ENCODE measurements at places on chromosomes 11 and 22.

GRCh38 chr22:31968022-31968421, 23.7 kb downstream of the YWHAH start:
- no peak for DNase-seq

- no peak for DNase-seq
Observed at GRCh38 chr11:14741195-14741594, 97.6 kb downstream of the PDE3B start.

GRCh38 chr11:122181893-122182292, 65.9 kb upstream of the BLID start:
- no peak for DNase-seq

DNA sequence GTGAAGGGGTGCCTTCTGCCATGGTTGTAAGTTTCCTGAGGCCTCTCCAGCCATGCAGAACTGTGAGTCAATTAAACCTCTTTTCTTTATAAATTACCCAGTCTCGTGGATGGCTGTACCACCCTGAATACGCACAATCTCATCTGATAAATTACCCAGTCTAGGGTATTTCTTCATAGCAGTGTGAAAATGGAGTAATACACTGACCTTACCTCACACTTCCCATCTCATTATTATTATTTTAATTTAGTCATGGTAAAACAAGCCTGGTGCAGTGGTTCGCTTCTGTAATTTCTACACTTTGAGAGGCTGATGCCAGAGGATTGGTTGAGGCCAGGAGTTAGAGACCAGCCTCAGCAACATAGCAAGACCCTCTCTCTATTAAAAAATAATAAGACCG, 30.5 kb upstream of the CYB5R3 start:
- no peak for DNase-seq

GRCh38 chr22:43745411-43745770, 66.7 kb downstream of the EFCAB6 start:
- no peak for DNase-seq

DNA sequence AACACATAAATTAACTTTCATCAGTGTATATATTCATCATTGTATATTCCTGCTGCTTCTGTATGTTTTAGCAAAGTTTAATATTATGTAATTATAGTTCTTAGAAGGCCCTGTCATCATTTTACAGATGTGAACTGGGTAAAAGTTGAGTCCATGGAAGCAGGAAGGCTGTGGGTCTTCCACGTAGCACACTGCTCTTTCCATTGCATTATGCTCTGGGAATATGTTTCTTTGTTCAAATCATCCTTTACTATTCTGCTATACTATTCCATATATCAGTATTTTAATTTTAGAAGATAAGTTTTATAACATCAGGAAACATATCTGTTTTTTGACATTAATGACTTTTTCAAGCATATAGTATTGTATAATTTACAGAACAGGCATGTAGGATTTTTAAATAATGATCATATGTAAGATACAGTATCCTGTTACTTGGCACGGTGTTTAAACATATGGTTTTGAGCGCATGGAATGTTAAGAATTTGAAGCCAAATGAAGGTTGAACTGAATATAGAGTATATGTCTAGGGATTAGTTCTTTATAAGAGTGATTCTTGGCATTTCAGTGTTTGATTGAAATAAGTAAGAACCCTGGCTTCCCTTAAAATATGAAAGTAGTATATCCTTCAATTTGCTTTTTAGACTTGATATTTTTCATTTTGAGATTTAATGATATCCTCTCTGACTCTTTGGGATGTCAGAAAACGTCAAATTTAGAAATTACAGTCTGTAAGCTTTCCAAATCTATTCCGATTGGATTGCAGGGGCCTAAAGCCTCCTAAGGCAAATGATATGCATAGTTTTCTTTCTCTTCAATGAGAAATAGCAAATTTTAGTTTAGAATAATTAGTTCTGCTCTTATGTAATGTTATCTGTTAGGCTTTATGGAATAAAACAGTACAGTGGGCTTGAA, 8.6 kb downstream of the CCDC81 start:
- no peak for DNase-seq

DNA sequence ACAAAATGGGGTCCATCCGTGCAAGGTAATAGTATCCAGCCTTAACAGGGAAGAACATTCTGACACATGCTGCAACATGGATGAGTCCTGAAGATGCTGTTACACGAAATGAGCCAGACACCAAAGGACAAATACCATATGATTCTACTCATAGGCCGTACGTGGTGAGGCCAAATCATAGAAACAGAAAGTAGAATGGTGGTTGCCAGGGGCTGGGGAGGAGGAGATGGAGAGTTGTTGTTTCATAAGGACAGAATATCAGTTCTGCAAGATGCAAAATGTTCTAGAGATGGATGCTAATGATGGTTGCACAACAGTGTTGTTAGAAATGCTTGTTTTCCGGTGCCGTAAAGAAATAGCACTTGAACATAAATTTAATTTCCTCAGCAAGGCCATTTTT, 2.6 kb downstream of the TBX10 start:
- no peak for DNase-seq

- DNase-seq: no peak
Observed at GRCh38 chr11:62466444-62466843, 47.6 kb downstream of the SCGB1A1 start.

DNA sequence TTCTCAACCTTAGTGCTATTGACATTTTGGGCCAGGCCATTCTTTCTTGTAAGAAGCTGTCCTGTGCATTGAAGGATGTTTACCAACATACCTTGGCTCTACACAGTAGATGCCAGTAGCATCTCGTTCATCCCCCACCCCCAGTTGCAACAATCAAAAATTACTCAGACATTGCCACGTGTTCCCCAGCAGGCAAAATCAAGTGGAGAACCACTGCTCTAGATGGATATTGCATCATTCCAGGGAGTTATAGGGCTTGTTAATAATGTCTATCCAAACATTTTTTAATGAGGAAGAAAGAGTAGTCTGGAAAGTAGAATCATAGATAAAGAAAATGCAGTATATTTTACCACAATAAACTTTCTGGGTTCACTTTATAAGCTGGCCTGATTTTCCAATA, 64.1 kb downstream of the PRMT3 start:
- no peak for DNase-seq

DNA sequence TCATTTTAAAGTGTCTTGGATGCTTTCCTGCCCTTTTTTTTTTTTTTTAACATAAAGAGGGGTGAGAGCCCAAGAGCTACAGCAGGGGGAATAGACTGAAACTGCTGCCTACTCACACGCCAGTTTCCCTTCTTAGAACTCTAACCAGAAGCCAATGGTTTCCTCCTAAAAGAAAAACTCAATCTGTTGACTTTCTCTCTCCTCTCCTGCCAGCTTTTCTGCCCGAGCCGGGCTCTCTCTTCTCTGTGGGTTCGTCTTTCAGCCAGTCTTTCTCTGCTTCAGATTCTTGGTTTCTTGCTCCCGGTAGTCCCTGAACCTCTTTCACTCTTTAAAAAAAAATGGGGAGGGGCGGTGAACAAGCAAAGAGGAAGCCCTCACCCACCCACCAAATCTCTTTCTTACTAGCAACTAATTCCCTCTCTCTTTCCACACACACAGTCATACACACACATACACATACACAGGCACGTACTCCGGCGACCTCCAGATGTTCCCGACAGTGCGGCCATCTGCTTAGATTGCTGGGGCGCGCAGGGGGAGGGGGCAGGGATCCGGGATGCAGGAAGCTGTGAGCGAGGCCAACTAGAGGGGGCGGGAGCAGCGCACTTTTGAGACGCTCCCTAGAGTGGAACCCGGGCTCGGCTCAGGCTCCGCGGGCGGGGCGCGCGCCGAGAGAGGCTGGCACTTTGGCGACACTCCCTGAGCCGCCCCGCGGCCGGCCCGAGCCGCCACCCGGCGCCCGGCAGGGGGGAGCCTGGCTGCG, 444 bp upstream of the TSKU start:
- DNase-seq: peak; percentile 77

GRCh38 chr11:128469220-128469619, 118.1 kb downstream of the ETS1 start:
- peak; percentile 56 for DNase-seq

- DNase-seq: no peak
Observed at GRCh38 chr11:118108513-118108912, 21.8 kb upstream of the SMIM35 start.

DNA sequence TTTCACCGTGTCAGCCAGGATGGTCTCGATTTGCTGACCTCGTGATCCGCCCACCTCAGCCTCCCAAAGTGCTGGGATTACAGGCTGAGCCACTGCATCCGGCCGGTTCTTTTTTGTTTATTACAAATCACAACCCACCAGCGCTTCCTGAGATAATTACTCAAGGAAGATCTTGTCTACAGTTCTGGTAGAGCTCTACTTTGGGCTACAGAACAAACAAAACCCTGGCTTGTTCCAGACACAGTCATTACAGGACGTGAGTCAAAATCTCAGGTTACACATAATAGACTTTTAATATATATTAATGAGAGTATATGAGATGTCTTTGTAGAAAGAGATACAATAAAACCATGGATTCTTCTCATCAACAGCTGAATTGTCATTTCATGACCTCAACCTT, 42.8 kb upstream of the NUP50 start:
- no peak for DNase-seq

DNA sequence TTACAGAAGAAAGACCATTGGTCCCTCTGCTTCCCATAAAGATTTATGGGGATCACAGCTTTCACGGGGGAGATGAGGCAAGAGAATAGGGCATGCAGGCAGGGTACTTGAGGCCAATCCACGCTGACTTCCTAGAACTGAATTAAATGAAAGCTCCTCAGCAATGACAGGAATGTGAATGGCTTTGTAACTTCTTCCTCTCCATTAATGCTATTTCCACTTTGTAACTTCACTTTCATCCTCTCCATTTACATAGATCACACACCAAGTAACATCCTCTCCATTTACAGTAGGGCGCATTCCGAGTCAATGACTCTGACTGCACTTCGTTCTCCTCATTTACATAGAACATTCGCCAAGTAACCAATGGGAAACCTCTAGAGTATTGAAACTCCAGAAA, 89.8 kb downstream of the PIWIL4 start:
- DNase-seq: no peak

GRCh38 chr11:69876013-69876412, 56.8 kb upstream of the FGF3 start:
- no peak for DNase-seq

GRCh38 chr11:35539256-35539655, 13.8 kb upstream of the PAMR1 start:
- no peak for DNase-seq

- DNase-seq: no peak
Observed at GRCh38 chr22:31583861-31584485, 78.0 kb downstream of the PISD start.

DNA sequence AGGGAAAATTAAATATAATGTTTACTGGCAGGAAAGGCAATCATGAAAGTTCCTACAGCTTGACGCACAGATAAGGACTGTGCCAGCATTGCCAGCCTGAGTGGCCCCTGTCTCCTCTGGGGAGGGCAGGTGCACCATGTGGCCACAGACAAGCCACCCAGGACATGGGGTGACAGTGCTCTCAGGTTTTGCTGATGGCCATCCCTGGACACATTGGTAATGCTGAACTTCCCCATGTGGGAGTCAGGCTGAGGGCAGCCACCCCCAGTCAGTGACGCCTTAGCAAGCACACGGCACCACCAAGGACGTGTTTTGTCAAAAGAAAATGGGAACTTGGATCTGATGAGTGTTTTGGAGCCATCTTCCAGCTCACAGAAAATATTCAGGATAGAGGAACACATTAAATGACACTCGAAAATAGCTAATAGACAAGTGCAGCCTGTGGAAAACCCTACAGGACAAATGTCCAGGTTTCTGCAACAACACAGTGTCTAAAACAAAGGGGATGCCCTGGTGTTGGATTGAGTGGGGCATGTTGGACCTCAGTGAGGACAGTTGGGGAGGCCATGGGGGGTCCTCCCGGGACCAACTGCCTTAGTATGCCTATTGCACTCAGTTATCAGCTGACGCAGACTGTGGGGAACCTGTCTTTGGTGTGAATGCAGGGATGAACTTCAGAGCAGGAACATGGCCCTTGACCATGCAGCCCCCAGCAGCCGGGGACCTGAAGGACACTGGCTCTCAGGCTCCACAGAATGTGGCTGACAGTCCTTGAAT, 1450.5 kb downstream of the BRD1 start:
- DNase-seq: no peak

GRCh38 chr11:59891781-59892181, 13.2 kb downstream of the OOSP3 start:
- no peak for DNase-seq

DNA sequence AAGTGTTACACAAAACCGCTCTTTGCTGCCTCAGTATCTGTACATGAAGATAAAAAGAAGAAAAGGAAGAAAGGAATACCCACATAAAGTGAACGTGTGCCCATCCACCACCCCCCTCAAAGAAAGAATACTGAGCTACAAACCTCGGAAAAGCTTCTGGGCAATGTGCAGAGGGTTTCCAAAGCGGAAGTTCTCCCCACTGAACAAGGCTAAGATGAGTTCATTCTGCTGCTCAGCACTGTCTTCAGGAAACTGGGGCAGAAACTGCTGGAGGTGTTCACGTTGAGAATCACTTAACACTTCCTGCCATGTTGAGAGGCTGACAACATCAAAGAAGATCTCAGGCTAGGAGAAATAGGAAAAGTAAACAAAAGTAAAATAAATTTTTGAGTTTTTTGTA, 6.9 kb downstream of the NFRKB start:
- DNase-seq: no peak

DNA sequence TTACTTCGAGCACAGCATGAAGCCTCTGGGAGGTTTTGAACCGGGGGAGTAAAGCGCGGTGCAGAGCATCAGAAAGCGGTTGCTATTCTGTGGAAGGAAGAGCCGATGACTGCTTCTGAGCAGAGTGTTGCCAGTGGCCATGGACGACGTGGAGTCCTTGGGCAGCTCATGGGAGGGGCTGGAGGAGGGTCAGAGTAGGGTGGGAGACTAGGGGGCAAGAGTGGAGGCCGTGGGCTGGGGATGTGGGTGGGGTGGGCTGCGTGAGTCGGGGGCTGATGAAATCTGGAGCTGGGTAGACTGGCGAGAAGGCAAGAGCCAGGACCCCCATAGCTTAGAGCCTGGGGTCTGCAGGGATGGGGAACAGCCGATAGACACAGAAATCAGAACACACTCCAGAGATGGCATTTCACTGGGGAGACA, 40.2 kb downstream of the TBC1D22A start:
- DNase-seq: no peak

GRCh38 chr11:117868088-117868487, 8.4 kb downstream of the FXYD6 start:
- DNase-seq: no peak
